ENCODE measurements at places on chromosomes 5 and 9.

GRCh38 chr5:107592515-107592914, 78.2 kb downstream of the EFNA5 start:
- no peak for DNase-seq

DNA sequence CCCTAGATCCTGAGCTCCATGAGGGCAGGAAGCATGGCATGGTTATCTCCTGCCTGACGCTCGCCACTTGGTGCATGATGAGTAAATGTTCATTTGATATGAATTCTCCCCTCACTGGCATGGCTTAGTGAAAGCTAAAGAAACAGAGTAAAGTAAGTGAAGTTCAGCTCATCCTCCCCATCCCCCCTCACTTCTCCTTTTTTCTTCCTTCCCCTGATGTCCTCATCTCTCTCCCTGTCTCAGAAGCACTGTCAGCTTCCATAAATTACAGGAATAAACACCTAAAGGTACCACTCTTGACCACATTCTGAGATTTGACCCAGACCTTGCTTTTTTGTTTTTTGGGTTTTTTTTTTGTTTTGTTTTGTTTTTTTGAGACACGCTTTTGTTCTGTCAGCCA, 73.3 kb downstream of the SNX18 start:
- no peak for DNase-seq

GRCh38 chr9:122949696-122950095, 8.9 kb downstream of the RABGAP1 start:
- no peak for DNase-seq

DNA sequence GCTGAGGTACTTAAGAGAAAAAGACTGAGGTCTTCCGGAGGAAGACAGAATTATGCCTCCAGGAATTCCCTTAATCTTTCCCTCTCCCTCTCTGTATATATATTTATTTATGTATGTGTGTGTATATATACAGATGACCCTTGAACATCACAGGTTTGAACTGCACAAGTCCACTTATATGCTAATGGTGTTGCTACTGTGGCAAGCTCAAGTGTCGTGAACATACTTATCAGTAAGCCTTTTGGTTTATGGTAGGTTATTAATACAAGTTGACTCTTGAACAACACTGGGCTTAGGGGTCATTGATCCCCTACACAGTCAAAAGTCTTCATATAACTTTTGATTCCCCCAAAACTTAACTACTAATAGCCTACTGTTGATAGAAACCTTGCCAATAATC, 106.8 kb downstream of the NUDT12 start:
- DNase-seq = no peak

Data from stimulated activated naive CD8-positive, alpha-beta T cell treated with anti-CD3 and anti-CD28 coated beads, Interleukin-15, amount 100 ng/mL, for 72 hours (primary cell).